ENCODE measurements at places on chromosomes 5 and 9. TPM values are rescaled to one million over a fixed set of nuclear protein-coding genes. Genes with fewer than 3 reads are reported as not detected.

DNA sequence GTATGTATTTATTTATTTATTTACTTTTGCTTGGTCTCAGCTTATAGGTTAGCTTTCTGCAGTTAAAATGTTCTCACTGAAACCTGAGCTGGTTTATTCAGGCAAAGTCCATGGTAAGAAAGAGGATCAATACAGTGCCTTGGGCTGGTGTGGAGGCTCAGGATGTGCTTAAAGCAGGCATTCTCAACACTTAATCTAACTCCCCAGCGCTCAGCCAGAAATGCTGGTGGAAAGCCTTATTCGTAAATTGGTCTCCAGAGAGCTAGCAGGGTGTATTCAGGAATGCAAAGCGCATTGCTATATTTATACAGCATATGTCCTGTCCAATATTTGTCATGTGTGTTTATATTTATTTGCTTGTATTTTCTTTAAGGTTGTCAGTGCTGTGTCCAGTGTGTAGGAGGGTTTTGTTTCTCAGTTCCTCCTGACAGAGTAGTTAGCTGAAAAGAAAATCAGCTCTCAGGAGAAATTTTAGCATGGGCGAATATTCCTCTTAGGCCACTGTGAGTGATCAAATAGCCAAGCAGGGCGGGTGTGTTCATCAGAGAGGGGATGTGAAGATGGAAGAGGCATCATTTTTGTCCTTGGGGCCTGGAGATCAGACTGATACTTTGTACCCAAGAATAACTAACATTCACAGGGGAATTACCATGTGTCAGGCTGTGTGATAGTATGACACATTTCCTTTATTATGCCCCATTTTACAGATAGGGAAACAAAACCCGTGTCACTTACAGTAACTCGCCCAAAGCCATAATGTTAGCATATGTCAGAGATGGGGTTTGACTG is 65.8 kb downstream of the DOCK2 start:
- DNase-seq, result no peak

SHLD3 gene
- 1.2 TPM for total RNA-seq

DNA sequence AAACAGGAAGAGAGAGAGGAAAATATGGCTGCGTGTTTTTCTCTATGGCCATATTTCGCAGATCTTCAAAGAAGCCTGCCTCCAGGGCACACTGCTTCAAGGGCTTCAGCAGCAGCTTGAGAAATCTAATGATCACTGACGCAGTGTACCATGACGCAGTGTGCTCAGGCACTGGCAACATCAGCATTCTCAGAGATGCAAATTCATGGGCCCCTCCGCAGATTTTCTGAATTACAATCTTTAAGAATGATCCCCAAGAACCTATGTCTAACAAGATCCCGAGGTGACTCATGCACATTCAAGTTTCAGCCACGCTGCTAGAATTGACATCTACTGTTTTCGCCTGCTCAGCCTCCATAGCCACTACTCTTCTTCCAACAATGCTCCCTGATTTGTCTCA is 143.9 kb upstream of the ZNF366 start:
- no peak for DNase-seq

GRCh38 chr9:123954518-123955280 is 24.8 kb upstream of the DENND1A start:
- DNase-seq, result no peak

GRCh38 chr5:78793907-78794662 is 145.5 kb upstream of the LHFPL2 start:
- DNase-seq, result no peak

TMEM232 gene
- 3.2 TPM for total RNA-seq

TLX3 gene
- total RNA-seq, result not detected

NAIF1 gene
- total RNA-seq, result 4.5 TPM

TMEFF1 gene
- not detected for total RNA-seq

TAF11L10 gene
- total RNA-seq, result not detected

LURAP1L gene
- total RNA-seq, result 2.2 TPM

DNA sequence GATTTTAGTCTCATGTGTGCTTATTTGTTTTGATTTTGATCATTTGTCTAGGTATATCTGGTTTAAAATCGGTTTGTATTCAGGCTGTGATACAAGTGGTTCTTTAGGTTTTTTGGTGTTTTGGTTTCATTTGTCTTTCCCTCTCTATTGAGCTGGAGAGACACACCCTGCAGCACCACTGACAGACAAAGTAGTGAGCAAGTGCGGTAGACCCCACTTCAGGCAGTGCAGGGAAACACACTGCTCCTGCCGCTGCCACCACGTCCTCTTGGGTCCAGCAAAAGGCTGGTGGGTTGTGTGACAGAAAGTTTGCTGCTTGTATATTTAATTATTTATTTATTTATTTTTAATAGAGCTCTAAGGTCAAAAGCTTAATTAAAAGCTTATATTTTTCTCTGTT is 801.0 kb downstream of the NR2F1-AS1 start:
- no peak for DNase-seq

- no peak for DNase-seq
Measured at GRCh38 chr9:134895097-134895496, 14.5 kb downstream of the FCN2 start.

SYK gene
- 6.5 TPM for total RNA-seq

CORO2A gene
- total RNA-seq, result 0.30 TPM

EGFLAM gene
- total RNA-seq, result 9.1 TPM

PBX3 gene
- total RNA-seq, result 54.1 TPM

DNA sequence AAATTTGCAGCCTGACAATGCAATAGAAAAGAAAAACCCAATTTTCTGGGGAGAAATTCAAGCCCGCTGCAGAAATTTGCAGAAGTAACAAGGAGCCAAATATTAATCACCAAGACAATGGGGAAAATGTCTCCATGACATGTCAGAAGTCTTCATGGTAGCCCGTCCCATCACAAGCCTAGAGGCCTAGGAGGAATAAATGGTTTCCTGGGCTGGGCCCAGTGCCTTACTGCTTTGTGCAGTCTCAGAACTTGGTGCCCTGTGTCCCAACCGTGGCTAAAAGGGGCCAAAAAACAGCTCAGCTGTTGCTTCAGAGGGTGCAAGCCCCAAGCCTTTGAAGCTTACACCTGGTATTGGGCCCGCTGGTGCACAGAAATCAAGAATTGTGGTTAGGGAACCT is 23.6 kb upstream of the EGFLAM start:
- DNase-seq, result no peak

Data from Right ventricle myocardium superior (tissue), 1 donor.